ENCODE measurements at places on chromosomes 1 and 21.

DNA sequence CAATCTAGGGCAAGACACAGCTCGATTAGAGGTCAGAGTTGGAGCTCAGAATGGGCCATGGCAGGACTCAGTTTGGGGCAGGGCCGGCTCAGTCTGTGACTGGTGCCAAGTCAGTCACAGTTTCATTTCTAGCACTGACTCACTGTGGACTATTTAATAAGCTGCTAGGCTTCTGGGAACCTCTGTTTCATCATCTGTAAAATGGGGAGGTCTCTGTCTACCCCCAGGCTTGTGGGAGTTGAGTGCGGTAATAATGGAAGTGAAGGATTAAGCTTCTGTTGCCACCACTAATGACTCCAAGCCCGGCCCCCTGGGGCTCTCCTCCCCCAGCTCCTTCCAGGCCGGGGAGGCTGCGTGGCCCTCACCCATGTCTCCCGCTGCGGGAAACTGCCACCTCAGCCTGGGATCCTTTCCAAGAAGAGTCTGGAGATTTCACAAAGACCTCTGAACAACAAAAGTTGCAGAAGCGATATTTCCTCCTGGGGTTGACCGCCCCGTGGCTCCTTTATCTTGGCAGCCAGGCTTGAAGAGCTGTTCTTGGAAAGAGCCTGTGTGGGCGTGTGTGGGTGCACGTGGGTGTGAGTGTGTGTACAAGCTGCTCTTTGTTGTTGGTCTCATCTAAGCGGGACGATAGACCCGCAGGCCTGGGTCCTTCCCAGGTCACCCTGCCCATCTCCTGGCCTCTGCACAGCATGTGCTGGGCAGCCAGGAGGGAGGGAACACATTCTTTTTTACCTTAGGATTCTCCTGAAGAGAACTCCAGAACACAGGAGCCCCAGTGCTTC, 29.1 kb downstream of the KNCN start:
- no peak for DNase-seq

DNA sequence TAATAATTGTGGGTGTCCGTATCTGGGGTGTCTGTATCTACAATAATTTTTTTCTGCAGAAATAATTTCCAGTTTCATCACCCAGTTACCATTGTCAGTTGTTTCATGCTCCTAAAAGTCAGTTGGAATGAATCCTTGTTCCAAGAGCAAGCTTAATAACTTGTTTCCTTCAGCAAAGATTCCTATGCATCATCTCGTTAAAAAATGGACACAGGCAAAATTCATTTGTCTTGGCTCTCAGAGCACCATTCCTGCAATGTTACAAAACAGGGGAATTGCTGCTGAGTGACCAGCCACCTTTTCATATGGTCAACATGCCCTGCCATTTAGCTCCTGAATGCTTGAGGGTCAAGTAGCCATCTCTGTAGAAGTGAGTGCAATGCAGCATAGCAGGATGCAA, 393.4 kb downstream of the KCNT2 start:
- no peak for DNase-seq

DNA sequence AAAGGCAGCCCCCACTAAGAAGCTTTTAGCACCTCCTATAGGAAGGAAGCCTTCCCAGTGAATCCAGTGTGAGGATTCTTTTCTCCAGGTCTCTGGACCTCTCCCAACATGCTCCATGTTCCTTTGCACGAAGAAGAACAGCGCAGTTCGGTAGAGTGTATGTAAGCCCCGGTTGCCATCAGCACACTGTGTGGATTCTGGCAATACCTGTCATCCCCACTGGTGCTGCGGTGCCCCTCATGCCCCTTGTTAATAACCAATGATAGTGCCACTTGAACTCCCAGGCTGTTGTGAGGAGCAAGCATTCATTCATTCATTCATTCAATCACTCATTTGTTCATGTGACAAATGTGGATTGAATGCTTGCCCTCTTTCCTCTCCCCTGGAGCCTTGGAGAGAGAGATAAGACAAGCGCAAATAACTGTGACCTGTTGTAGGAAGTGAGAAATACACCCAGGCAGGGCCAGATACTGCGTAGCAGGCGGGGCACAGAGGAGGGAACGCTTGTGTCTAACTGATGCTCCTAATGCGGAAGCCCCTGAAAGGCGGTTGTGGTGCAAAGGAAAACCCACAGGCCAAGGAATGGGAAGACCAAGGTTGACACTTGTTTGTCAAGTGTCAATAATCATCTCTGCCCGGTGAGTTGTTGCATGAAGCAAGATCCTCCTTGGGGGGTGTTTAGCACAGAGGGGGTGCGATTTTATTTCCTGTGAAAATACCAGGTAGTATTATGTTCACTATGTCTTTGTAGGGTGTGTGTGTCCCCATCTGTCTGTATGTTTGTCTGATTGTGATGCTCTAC, 9.8 kb downstream of the LGR6 start:
- peak; percentile 16 for DNase-seq

GRCh38 chr1:58618303-58618702, 41.3 kb upstream of the TACSTD2 start:
- DNase-seq = peak; percentile 75

DNA sequence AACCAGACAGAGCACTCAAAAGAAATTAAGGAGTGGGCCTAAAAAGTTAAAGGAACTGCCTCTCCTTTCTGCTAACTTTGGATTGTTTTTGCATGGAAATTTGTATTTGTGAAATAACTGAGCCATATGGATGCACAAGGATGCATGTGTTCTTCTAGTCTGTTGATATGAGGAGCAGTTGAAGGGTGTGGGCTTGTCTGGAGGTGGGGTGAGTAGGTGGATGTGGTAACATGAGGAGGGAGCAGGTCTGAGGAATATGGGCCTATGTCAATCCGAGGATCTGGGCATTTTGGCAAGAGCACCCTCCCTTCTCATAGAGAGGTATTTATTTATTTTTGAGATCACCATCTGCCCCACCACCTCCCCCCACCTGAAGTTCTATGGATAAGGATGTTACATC, 13.4 kb downstream of the CACNA1E start:
- DNase-seq = no peak

DNA sequence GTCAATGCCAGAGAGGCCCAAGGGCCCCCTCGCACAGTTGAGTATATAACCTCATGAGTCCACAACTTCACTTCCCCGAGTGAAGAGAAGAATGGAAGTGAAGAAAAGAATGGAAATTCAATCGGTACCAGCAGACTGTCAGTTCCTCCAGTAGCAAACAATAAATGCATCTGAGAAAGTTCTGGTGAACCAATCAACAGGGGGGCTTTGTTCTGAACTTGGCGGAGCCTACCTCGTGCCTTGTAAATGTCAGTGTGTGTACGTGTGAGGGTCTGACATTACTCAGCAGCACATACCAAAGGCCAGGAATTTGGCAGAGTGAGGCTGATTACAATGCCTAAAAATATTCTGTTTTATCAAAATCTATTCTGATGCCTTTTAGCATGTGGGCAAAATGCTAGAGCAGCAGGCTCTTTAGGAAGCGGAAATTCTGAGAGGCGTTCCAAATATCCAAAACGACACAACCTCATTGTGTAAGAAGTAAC, 238.5 kb downstream of the LTN1 start:
- no peak for DNase-seq

DNA sequence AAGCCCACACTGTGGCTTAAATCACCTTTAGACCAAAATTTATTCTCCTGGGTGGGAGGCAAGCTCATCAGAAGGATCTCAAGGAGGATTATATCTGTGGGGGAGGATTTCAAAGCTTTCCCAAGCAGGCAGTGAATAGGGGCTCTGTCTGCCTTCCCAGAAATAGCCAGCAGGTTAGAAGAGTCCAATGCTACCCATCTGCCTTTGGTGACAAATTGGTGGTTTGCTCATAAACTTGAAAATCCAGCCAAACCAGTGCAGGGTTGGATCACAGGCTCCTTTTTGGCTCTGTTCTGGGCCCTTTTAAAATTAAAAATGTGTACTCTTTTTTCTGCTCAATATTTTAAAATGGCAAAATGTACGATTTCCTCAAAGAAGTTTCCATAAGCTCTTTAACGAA, 118.9 kb upstream of the ZC3H11B start:
- DNase-seq = no peak

- DNase-seq = no peak
Observed at GRCh38 chr1:234758851-234759250, 148.9 kb upstream of the IRF2BP2 start.

GRCh38 chr1:34500451-34500850, 254.4 kb upstream of the GJB5 start:
- no peak for DNase-seq

- DNase-seq = no peak
Observed at GRCh38 chr1:107184888-107185287, 44.0 kb downstream of the NTNG1 start.

DNA sequence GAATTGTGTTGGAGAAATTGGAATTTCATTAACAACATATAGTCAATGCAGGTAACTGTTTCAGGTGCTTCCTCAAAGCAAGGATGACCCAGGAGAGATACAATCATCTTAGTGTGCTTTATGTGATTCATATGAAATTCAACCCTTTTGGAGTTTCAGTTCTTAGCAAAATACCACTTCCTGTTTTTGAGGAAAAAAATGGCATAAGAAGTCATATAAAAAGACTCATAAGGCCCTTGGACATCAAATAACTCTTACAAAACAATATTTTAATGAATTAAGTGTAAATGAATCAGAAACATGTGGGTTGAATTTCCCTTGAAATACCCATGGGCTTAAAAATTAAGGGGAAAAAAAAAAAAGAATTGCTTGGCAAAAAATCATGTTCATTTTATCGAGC, 926.6 kb downstream of the LTN1 start:
- DNase-seq = no peak

GRCh38 chr1:62728963-62729362, 40.8 kb upstream of the DOCK7 start:
- no peak for DNase-seq

GRCh38 chr1:44151808-44152207, 10.4 kb upstream of the KLF18 start:
- no peak for DNase-seq

DNA sequence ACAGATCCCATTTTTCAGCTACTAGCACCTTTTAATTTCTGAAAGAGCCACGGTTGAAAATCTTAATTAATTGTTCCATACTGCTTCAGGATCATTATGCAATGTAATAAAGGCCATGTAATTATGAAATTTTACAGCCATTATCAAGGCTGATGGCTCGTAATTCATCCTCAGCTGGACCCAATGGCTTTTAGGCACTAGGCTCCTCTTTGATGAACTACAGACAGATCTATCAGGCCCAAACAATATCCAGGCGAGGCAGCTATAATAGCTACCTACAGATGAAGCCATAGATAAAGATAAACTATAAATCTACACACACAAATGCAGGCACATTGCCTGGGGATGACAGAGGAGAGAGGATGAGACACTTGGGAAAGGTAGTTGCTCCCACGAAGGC, 110.5 kb upstream of the USH2A start:
- DNase-seq = no peak

DNA sequence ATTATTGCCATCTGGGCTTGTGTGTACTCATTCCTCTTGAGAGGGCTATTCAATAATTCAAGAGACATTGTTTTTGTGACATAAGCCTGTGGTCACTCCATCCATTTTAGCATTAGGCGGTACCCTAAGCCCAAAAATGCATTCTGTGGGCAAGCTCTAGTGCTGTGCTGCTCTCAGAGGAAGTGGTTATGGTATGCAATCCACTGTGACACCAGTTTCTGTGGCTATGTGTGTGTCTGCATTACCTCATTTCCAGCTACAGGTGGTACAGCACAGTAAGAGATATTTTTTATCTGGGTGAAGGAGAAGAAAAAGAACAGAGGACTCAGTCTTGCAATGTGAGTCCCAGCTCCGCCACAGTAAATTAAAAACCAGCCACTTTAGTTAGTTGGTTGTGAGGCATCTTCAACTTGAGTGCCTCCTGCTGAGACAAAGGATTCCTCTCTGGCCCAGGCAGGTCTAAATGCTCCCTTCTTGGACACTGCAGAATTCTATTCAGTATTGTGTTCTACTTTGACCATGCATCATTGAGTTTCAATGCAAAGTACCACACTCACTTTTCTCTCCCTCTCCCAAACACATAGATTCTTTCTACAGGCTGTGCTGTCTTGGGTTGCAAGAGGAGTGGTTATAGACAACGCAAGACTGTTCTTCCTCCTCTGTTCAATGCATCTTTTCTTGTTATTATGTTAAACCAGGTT, 777.8 kb upstream of the BRINP3 start:
- no peak for DNase-seq

GRCh38 chr1:232372431-232372830, 257.5 kb downstream of the SIPA1L2 start:
- no peak for DNase-seq

DNA sequence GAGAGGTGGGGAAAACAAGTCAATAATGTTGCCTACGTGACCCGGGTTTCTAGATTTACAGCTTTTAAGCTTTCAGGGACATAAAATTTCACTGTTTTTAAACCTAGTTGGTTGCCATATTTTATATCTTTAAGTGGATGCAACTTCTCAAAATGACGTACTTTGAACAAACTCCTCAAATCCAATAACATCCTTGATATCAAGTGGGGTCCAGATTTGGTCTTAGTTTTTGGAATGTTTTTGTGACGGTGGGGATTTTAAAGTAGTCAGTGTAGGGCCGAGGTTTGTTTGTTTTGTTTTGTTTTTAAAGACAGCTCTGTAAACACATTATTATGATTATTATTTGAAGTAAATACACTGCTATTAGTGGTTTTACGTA, 453 bp downstream of the CDKN2C start:
- no peak for DNase-seq

- DNase-seq = no peak
Observed at GRCh38 chr1:80925130-80925805, 875.5 kb upstream of the ADGRL2 start.

- DNase-seq = peak; percentile 62
Observed at GRCh38 chr1:224434691-224435317, at the start of gene WDR26. TSS of gene WDR26 (minus strand) at chr1:224434797.

GRCh38 chr1:168688644-168689326, 40.2 kb downstream of the DPT start:
- no peak for DNase-seq

GRCh38 chr1:5622412-5622811, 369.8 kb downstream of the NPHP4 start:
- DNase-seq = no peak

- no peak for DNase-seq
Observed at GRCh38 chr1:232893481-232894313, 56.7 kb upstream of the NTPCR start.

All from CD4-positive, alpha-beta T cell (primary cell).